Activated T-helper 17 cell treated with anti-CD3 and anti-CD28 coated beads, Interleukin-2, amount 50 U/mL, for 72 hours (primary cell): ENCODE measurements at places on chromosomes 7 and 10. TPM values are rescaled to one million over a fixed set of nuclear protein-coding genes. Genes with fewer than 3 reads are reported as not detected.
A peak's percentile ranks its signal among the peaks of the same experiment; 100 is the strongest.

GRCh38 chr7:2472739-2473138 is 3.5 kb downstream of the GRIFIN start:
- ATAC-seq: no peak

- peak; percentile 90 for ATAC-seq
Measured at GRCh38 chr7:129494041-129494440, 8.3 kb upstream of the SMKR1 start.

DNA sequence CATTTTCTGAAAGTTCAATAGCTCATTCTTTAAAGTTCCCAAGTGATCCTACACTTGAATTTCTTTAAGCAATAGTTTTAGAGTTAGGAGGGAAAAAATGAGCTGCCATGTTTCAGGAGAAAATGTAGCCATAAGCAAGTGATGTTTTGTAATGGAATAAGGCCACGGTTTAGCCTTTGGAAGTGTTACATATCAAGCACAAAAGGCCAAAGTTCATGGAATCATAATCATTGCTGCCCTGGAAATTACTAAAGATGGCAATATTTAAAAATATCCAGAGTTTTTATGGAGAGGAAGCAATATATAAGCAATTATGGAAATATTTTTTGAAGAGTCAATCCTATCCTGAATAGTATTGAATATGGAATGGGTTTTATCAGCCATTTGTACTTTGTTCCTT is 68.4 kb downstream of the ETV1 start:
- no peak for ATAC-seq

- ATAC-seq: peak; percentile 67
Measured at GRCh38 chr10:100186253-100187212, 704 bp upstream of the ERLIN1 start.

DNA sequence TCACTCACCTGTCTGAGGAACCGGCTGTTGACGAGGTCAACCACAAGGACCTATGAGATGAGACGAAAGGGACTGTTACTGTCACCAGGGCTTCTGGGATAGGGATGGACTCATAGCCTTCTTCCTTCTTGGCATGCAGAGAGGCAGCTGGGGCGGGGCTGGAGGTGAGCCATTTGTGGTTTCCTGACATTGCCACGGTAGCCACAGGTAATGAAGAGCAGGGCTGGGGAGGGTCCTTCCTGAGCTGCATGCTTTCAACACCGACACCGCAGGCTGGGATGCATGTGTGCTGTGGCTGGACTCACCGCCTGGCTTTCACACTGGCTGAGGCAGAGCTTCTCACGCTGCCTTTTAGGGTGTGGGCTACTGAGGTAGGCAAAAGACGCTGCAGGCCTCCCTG is 46.4 kb upstream of the MKRN1 start:
- ATAC-seq: peak; percentile 81

DNA sequence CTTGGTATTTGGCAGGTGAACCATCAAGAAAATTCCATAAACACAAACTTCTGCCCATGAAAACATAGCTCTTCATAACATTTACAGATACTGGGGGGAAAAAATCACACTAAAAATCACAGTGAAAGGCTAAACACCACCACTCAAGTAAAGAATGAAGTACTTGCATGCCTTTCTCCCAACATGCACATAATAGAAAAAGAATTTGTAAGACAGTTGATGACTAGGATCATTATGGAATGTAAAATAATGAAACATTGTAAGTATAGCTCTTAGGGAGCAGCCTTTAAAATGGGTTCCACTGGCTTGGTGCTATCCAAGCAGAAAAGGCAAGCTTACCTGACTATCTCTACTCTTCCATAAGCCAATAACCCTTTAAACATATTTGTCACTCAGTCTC is 299.9 kb upstream of the LRRN3 start:
- ATAC-seq: no peak

DNA sequence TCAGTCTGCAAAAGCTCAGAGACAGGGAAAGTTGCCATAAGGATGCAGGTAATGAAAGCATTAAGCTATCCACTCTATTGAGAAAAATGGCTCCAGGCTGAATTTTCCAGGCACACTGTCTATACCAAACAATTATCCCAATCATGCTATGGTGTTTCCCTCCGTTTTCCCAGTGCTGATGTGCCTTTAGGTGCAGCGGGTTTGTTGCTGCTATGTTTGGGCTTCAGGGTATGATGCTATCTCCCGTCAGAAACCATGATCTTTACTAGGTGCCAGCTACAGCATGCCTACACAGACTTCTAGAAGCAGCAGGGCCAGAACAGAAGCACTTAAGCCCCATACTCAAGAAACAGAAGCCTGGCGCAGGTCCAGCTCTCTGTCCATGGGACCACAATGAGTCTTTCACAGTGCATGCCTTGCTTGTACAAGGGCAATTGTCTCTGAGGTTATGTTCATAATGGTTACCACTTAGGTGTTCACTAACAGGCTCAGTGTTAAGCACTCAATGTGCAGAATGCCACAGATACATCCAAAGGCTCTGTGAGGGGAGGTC is 19.4 kb downstream of the STEAP1B start:
- no peak for ATAC-seq

DNA sequence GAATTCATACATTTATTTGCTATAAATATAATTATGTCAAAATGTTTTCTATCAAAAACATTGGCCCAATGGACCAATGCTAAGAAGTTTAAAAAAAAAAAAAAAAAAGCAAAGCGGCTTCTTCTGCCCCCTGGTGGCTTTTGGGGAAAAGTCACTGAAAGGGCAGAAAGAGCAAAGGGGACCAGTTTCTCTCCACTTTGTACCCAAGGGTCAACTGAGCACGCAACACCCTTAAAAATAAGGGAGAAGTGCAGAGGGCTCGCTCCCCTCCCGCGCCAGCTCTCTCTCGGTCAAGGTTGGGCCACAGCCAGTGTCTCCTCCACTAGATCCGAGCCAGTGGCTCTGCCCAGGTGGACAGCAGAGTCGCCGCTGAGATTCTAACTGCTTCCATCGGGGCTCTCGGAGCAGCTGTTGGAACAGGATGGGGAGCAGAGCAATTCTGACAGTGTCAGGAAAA is 136.4 kb upstream of the FGFR2 start:
- no peak for ATAC-seq

GRCh38 chr7:11458736-11459483 is 373.1 kb downstream of the THSD7A start:
- peak; percentile 72 for ATAC-seq

DNA sequence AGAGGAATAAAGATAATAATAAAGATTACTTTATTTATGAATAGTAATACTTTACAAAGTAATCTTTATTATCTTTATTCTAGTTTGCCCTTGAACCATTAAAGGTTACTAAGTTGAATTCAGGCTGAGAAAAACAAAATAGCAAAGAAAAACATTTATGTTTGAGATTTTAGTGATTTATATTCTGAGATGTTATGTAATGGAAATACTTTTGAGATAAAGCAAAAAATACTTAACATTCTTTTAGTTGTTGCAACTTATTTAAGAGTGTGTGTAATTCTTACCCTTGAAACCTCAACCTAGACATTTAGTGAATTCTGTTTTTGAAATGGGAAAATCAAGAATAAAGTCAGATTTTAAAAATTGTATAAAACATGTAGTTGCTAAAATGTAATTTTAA is 40.0 kb downstream of the MINPP1 start:
- ATAC-seq: no peak

GRCh38 chr7:28191751-28192150 is 11.2 kb upstream of the JAZF1 start:
- ATAC-seq: no peak

DNA sequence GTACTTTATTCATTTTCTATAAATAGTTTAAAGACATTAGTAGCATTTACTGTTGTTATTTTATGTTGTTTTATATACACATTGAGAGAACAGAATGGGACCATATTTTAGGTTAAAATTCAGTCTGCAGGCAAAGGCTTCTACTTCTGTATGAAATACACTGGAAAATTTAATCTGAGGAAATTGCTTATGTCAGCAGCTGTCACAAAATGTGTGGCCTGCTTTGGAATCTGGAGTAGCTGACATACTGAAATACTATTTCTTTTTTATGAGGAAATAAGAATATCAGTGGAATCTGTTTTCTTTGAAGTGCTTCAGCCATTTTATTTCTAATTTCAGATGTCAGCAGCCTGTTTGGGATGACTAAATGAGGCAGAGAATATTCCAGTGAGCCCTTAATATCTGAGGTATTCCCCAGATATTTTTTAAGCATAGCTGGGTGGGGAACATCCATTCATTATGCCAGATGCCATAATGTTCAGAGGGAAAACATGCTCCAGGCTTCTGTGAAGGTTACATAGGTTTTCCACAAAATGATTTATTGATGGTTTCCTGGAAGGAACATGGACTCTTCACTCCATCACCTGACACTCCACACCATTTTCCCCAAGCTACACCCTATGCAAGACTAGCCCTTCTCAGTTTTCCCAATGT is 267.1 kb downstream of the ARL4A start:
- no peak for ATAC-seq

DNA sequence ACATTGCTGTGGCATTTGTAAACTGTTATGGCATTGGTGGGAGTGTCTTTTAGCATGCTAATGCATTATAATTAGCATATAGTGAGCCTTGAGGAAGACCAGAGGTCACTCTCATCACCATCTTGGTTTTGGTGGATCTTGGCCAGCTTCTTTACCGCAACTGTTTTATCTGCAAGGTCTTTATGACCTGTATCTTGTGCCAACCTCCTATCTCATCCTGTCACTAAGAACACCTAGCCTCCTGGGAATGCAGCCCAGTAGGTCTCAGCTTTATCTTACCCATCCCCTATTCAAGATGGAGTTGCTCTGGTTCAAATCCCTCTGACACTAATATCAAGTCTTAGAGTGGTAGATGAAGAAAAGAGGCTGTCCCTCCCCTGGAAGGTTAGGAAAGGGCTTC is 506.2 kb downstream of the GALNT17 start:
- no peak for ATAC-seq

GRCh38 chr7:99386584-99387238 is 12.2 kb downstream of the ARPC1B start:
- peak; percentile 50 for ATAC-seq

GRCh38 chr10:3761904-3762303 is 23.1 kb downstream of the KLF6 start:
- ATAC-seq: no peak

GRCh38 chr10:69409968-69410367 is 6.8 kb downstream of the TACR2 start:
- no peak for ATAC-seq

- ATAC-seq: peak; percentile 51
Measured at GRCh38 chr10:31635415-31636065, 293.1 kb downstream of the ARHGAP12 start.

The SFTPD gene
- not detected for total RNA-seq

The AUTS2 gene
- total RNA-seq: 39.9 TPM

The CALHM1 gene
- not detected for total RNA-seq

The MBL2 gene
- not detected for total RNA-seq

The IL6 gene
- 2.1 TPM for total RNA-seq

The ARHGAP22 gene
- total RNA-seq: 0.48 TPM

The CLEC2L gene
- total RNA-seq: not detected

The PARD3 gene
- 0.24 TPM for total RNA-seq

The TFEC gene
- total RNA-seq: 0.05 TPM

The MDH2 gene
- 155 TPM for total RNA-seq

The SLC18A2 gene
- not detected for total RNA-seq

The STOX1 gene
- total RNA-seq: 0.21 TPM

The RAMP3 gene
- total RNA-seq: not detected
